ENCODE measurements at places on chromosomes 12 and 14. TPM values are rescaled to one million over a fixed set of nuclear protein-coding genes. Genes with fewer than 3 reads are reported as not detected.

ADAM21 gene
- total RNA-seq, result not detected

PMCH gene
- not detected for total RNA-seq

CNIH1 gene
- total RNA-seq, result 19.4 TPM

RASSF8 gene
- total RNA-seq, result 14.9 TPM

RIPK3 gene
- 6.4 TPM for total RNA-seq

APOF gene
- not detected for total RNA-seq

KRT80 gene
- total RNA-seq, result 0.37 TPM

ACADS gene
- total RNA-seq, result 27.9 TPM

- no peak for DNase-seq
- H3K4me1 ChIP-seq, result no peaks in the 10 kb centered on the region
- H3K4me3 ChIP-seq, result no peak overlapping the region
- no peaks in the 10 kb centered on the region for H3K36me3 ChIP-seq
- H3K27ac ChIP-seq, result no peak overlapping the region
Observed at GRCh38 chr14:80239631-80240030, 28.3 kb upstream of the DIO2 start.

DNA sequence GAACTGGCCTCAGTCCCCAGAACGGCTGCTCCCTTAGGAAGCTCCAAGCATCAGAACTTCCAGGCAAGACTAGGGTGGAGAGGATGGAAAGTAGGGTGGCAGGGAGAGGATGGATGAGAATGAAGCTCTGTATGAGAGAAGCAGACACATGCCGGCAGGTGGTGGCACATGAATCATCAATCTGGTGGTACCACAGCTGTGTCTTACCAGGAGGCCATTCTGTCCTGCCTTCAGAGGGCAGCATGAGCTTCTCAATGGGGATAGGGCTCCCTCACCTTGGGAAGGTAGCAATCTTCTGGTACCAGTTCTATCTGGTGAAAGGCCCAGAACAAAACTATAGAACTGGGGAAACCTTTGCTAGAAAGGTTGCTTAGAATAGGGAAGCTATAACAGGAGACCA is 55.4 kb upstream of the PYGL start:
- H3K36me3 ChIP-seq, result no peaks in the 10 kb centered on the region
- H3K27ac ChIP-seq, result no peak overlapping the region
- no peaks in the 10 kb centered on the region for H3K27me3 ChIP-seq
- H3K4me1 ChIP-seq, result peaks cover 4% of the 10 kb centered on the region

DNA sequence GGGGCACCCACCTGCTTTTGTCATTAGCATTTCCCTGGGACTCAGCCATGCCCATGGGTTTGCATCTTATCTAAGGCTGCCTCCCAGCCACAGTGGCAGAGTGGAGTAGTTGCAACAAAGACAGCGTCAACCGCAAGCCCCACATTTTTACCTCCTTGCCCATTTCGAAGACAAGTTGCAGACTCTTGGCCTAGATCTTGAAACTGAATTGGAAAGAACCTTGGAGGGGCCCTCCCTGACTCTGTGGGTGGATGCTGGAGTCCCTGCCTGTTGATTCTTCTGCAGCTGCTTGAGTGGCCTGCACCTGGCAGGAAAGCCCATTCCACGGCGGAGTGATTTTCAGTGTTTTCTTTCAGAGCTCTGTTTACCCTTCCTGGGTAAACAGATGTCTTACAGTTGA is 309.0 kb downstream of the VRK1 start:
- no peak overlapping the region for H3K4me3 ChIP-seq
- no peak for DNase-seq
- no peaks in the 10 kb centered on the region for H3K27me3 ChIP-seq
- no peaks in the 10 kb centered on the region for H3K36me3 ChIP-seq
- no peak overlapping the region for H3K27ac ChIP-seq

- no peak overlapping the region for H3K27ac ChIP-seq
- no peaks in the 10 kb centered on the region for H3K36me3 ChIP-seq
- H3K4me3 ChIP-seq, result no peak overlapping the region
- H3K4me1 ChIP-seq, result no peaks in the 10 kb centered on the region
- DNase-seq, result no peak
Observed at GRCh38 chr12:127690161-127690560, 576.8 kb upstream of the TMEM132C start.

- DNase-seq, result no peak
- no peak overlapping the region for H3K27ac ChIP-seq
Observed at GRCh38 chr12:130873825-130874224, 2.0 kb downstream of the RAN start.

DNA sequence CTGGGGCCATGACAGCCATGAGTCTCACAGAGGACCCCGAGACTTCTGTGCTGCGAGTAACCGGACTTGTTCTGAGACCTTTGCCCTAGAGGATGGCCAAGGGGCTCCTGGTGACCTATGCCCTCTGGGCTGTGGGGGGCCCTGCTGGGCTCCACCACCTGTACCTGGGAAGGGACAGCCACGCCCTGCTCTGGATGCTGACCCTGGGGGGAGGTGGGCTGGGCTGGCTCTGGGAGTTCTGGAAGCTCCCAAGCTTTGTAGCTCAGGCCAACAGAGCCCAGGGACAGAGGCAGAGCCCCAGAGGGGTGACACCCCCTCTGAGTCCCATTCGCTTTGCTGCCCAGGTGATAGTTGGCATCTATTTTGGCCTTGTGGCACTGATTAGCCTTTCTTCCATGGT is 2.1 kb downstream of the DNAJC22 start:
- peak; percentile 16 for DNase-seq
- peaks cover 40% of the 10 kb centered on the region for H3K27me3 ChIP-seq
- peaks cover 4% of the 10 kb centered on the region for H3K36me3 ChIP-seq
- H3K27ac ChIP-seq, result no peak overlapping the region
- no peak overlapping the region for H3K4me3 ChIP-seq

GRCh38 chr12:12147111-12147510 is 76.4 kb downstream of the BCL2L14 start:
- DNase-seq, result no peak
- H3K27ac ChIP-seq, result no peak overlapping the region
- peaks cover 66% of the 10 kb centered on the region for H3K36me3 ChIP-seq
- no peaks in the 10 kb centered on the region for H3K4me1 ChIP-seq

- no peak overlapping the region for H3K27ac ChIP-seq
- no peaks in the 10 kb centered on the region for H3K4me1 ChIP-seq
- no peak for DNase-seq
- no peaks in the 10 kb centered on the region for H3K27me3 ChIP-seq
Observed at GRCh38 chr12:103913100-103913499, 17.1 kb upstream of the HSP90B1 start.

DNA sequence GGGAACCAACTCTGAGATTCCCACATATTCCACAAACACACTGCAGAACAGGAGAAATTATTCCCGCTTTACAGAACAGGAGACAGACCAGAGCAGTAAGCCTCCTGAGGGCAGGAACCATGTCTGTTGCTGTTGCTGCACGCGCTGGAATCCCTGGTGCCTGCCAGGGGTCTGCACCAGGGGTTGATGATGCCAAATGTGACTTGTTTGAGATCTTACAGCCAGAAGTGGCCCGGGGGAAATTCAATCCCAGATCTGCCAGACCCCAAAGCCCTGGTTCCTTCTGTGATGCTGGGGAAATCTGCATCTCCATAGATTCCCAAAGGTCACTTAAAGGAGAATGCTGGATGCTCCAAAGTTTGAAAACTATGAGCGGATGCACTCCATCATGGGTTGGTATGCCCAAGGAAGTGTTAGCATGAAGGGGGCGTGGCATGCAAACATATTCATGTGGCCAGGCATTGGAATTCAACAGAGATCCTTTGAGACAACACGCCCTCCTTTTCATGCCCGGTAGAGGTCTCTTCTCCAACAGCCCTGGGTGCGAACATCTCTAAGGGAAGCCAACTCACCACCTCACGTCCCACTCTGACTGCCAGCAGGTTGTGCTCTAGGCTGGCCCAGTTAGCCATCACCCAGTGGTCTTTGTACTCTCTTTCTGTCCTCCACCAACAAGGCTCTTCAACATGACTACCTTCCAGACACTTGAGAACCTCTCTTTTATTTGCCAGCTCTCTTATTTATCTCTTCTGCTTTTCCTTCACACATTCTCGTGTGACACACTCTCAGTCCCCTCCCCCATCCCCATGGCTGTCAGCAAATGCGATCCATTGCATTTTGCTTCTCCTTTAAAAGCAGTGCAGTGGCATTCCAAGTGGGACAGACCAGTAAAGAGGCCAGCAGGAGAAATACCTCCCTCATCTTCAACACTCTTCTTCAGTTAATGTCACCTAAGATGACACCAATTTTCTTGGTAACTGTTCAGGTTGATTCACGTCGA is 131.3 kb downstream of the ZFP36L1 start:
- H3K27me3 ChIP-seq, result no peaks in the 10 kb centered on the region
- no peaks in the 10 kb centered on the region for H3K36me3 ChIP-seq
- H3K4me1 ChIP-seq, result peaks cover 49% of the 10 kb centered on the region
- peak overlapping the region; percentile 76 for H3K27ac ChIP-seq

- H3K4me1 ChIP-seq, result no peaks in the 10 kb centered on the region
- H3K4me3 ChIP-seq, result no peak overlapping the region
- H3K36me3 ChIP-seq, result no peaks in the 10 kb centered on the region
- peak; percentile 8 for DNase-seq
- no peak overlapping the region for H3K27ac ChIP-seq
Observed at GRCh38 chr14:104321802-104322130, 183.4 kb downstream of the KIF26A start.

- H3K27ac ChIP-seq, result peak within 1 kb of the TSS; percentile 94
- H3K27me3 ChIP-seq, result no peaks in the 10 kb centered on the region
- no peaks in the 10 kb centered on the region for H3K36me3 ChIP-seq
- peak within 1 kb of the TSS; percentile 78 for H3K4me3 ChIP-seq
- DNase-seq, result peak; percentile 97
Observed at GRCh38 chr14:23306412-23307145, at the start of gene BCL2L2. TSS of gene BCL2L2 (plus strand) at chr14:23306833. CDS start at chr14:23307768, 935 bp downstream.

DNA sequence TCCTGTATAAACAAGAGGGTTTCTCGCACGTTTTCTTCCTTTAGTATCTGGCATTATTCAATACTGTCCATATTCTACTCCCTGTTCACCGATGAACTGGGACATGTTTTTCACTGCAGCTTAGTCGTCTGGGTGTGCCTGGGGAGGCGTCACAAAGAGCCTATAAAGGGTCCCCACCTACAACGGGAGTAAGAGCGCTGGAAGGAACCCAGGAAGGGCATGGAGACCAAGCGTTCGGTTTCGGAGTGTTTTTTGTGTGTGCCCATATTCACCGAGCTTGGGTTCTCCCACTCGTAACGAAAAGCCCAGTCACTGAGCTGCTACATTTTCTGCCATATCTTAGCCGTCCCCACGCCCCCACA is 592 bp upstream of the USP15 start:
- no peaks in the 10 kb centered on the region for H3K36me3 ChIP-seq
- peak overlapping the region; percentile 98 for H3K27ac ChIP-seq
- no peak for DNase-seq
- H3K4me3 ChIP-seq, result peak overlapping the region; percentile 96
- no peaks in the 10 kb centered on the region for H3K27me3 ChIP-seq

- H3K36me3 ChIP-seq, result no peaks in the 10 kb centered on the region
- no peak for DNase-seq
- no peak overlapping the region for H3K4me3 ChIP-seq
- no peaks in the 10 kb centered on the region for H3K4me1 ChIP-seq
- H3K27me3 ChIP-seq, result no peaks in the 10 kb centered on the region
- H3K27ac ChIP-seq, result no peak overlapping the region
Observed at GRCh38 chr12:46892887-46893286, 67.1 kb upstream of the SLC38A4 start.

DNA sequence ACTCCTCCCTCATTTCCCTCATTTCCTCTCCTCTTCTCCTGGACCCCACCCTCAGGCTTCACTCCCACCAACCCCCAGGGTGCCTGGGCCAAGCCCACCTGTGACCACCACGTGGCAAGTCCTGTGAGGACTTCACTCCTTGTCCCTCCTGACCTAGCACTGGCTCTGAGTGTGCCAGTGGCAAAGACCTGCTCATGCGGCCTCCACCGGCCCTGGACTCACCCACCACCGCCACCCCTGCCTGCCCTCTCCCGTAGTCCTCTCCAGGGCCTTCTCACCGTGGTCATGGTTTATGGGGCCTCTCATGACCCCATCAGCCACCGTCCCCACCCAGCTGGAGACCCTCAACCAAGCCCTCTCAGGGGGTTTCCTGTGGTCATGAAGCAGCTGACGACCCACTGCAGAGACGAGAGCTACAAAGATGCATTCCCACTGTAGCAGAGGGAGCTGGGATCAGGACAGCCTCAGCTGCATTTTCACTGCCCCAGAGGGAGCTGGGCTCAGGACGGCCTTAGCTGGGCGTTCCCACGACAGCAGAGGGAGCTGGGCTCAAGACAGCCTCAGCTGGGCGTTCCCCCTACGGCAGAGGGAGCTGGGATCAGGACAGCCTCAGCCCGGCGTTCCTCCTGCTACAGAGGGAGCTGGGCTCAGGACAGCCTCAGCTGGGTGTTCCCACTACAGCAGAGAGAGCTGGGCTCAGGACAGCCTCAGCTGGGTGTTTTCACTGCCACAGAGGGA is 3.2 kb upstream of the C14orf180 start:
- no peak overlapping the region for H3K27ac ChIP-seq
- peaks cover 68% of the 10 kb centered on the region for H3K27me3 ChIP-seq
- no peaks in the 10 kb centered on the region for H3K36me3 ChIP-seq
- peaks cover 49% of the 10 kb centered on the region for H3K4me1 ChIP-seq

DNA sequence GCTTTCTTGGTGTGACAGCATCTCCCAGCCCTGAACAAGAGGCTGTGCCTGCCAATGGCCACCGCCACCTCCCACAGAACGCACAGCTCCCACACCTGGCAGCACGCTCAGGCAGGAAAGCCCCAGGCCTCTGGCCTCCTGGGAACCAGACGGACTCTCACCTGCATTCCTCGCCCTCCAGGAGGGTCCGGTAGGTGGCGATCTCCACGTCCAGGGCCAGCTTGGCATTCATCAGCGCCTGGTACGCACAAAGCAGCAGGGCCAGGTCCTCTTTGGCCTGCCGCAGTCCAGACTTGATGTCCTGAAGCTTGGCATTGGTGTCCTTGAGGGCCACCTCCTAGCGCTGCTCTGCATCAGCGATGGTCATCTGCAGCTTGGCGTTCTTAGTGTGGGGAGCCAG is 12.1 kb upstream of the KRT77 start:
- no peaks in the 10 kb centered on the region for H3K36me3 ChIP-seq
- peaks cover 64% of the 10 kb centered on the region for H3K27me3 ChIP-seq
- H3K4me1 ChIP-seq, result peaks cover 7% of the 10 kb centered on the region
- DNase-seq, result peak; percentile 29

DNA sequence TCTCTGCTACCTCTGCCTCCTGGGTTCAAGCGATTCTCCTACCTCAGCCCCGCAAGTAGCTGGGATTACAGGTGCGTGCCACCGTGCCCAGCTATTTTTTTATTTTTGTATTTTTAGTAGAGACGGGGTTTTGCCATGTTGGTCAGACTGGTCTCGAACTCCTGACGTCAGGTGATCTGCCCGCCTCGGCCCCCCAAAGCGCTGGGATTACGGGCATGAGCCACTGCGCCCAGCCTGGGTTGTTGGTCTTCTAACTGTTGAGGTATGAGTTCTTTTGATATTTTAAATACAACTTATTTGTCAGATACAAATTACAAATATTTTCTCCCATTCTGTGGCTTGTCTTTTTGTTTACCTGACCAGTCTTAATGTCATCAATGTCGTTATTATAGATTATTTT is 95.9 kb downstream of the PCNX1 start:
- H3K4me3 ChIP-seq, result no peak overlapping the region
- no peaks in the 10 kb centered on the region for H3K4me1 ChIP-seq
- peaks cover 3% of the 10 kb centered on the region for H3K36me3 ChIP-seq
- H3K27me3 ChIP-seq, result no peaks in the 10 kb centered on the region
- no peak for DNase-seq

GRCh38 chr12:108239378-108239777 is 99.7 kb downstream of the CMKLR1 start:
- H3K36me3 ChIP-seq, result no peaks in the 10 kb centered on the region

GRCh38 chr12:72872238-72872887 is 600.2 kb downstream of the TRHDE start:
- H3K36me3 ChIP-seq, result no peaks in the 10 kb centered on the region
- DNase-seq, result no peak
- no peaks in the 10 kb centered on the region for H3K4me1 ChIP-seq
- no peak overlapping the region for H3K27ac ChIP-seq

Measured in stomach (tissue), 19 donors.